ENCODE measurements at places on chromosomes 12 and 14. TPM values are rescaled to one million over a fixed set of nuclear protein-coding genes. Genes with fewer than 3 reads are reported as not detected.
A peak's percentile ranks its signal among the peaks of the same experiment; 100 is the strongest.

GRCh38 chr12:111636209-111636945 lies 37.3 kb upstream of the ATXN2 start:
- DNase-seq: peak; percentile 66

DNA sequence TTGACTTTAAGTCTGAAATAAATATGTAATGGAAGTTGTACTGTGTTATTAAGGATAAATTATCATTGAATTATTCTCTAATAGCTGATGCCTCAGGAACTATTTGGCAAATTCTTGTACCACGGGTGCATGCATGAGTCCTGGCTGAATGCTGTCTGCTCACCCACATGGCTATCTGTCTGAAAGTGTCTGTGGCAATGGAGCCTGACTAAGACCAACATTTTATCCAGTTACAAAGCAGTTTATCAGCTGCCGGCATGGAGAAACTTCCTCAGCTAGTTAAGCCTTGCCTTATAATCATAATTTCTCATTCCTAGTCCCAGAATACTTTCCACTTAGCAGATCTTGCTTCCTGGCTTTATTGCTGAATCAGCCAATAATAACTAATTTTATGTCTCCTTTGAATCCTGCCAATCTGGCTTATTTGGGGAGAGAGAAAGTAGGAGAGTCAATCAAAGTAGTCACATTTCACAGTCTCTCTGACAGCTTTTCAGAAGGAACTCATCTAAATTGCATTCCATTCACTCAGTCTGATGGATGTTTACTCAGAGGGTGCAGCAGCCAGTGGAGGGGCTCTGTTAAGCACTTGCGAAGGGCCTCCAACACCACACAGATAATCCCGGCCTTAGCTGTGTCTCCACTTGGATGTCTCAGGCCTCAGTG lies 280.6 kb upstream of the CLEC14A start:
- no peak for DNase-seq

VDR gene
- 28.7 TPM for total RNA-seq

FKBP4 gene
- 56.9 TPM for total RNA-seq

- peak; percentile 46 for DNase-seq
These were observed 80.2 kb downstream of the KIF26A start for GRCh38 chr14:104218361-104219180.

TRMT5 gene
- 11.3 TPM for total RNA-seq

MYH6 gene
- 3.4 TPM for total RNA-seq

GYS2 gene
- total RNA-seq: not detected

- no peak for DNase-seq
These were observed 653 bp downstream of the PA2G4 start for GRCh38 chr12:56104815-56105608.

DNA sequence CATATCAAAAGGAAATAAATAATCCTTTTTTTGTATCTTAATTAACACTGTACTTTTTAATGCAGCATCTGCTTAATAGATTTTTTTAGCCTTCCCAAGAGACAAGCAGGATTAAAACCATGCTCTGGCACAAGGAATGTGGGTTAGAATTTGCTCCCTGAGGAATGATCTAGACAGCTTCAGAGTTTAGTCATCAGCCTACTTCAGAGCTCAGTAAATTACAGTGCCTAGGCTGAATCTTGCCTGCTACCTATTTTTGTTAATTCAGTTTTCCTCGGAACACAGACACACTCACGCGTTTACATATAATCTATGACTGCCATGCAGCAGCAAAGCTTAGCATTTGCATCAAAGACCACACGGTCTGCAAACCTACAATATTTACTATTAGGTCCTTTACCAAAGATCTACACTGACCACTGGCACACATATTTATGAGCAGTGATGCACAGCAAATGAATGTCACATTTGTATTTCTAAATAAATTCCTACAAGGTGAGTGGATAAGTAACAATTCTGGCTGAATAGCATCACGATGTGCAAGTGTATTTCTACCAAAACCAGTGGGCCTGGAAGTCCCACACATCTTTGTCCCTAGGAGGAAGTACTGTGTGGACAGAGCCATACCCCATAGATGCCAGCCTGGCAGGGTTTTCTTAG lies 309.8 kb upstream of the TMEM132C start:
- DNase-seq: no peak

DNA sequence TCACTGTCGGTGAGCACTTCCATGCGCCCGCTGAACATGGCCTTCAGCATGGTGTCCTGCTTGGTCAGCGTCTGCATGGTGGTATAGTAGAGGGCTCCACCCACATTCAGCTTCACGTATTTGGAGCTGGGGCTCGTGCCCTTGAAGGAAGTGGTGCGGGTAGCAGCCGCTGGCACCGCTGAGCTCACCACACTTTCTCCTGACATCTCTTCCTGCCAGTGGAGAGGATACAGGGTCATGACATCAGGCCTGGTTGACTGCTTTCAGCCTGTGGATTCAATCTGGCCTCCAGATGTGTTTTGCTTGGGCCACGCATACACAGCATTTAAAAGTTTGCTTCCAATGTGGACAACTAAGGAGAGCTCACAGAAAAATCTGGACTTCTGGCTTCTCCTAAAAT lies 7.6 kb downstream of the KCTD10 start:
- no peak for DNase-seq

SLC5A8 gene
- total RNA-seq: 2.8 TPM

GRCh38 chr12:106045251-106045674 lies 93.5 kb downstream of the NUAK1 start:
- no peak for DNase-seq

MYRFL gene
- not detected for total RNA-seq

GRCh38 chr14:94269156-94269555 lies 23.9 kb downstream of the SERPINA10 start:
- DNase-seq: no peak

DNA sequence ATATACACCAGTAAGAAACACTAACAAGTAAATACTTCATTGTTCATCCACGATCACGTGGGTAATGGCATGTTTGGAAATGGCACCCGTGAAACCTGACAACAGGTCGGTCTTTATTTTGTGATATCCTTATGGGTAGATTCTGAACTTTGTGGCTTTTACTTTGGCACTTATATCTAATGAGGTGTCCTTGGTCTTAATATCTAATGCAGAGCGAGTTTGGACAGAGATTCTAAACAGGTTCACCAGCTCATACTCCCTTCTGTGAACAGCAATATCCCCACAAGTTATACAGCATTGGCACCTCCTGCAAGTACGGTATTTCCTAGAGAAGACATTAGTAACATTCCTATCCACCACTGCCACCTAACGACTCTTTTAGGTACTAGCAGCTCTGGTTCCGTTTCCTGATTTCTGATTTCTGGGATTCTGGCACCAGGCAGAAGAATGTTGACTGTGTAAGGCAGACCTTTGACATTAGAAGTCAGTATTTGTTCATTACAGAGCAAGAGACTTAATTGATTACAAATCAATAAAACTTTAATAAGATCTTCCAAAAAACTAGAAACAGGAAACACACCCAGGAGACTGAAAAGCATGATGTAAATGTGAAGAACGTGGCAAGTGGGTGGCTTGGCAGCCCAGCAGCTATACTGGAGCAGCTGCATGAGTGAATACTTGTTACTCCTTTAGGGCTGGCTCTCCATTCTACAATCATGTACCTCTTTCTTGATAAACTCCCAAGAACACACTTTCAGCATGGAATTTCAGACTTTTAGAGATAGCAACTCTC lies 2.5 kb downstream of the ANG start:
- no peak for DNase-seq

- DNase-seq: no peak
These were observed 3.7 kb downstream of the USP44 start for GRCh38 chr12:95547522-95548055.

PIWIL1 gene
- total RNA-seq: not detected

DNA sequence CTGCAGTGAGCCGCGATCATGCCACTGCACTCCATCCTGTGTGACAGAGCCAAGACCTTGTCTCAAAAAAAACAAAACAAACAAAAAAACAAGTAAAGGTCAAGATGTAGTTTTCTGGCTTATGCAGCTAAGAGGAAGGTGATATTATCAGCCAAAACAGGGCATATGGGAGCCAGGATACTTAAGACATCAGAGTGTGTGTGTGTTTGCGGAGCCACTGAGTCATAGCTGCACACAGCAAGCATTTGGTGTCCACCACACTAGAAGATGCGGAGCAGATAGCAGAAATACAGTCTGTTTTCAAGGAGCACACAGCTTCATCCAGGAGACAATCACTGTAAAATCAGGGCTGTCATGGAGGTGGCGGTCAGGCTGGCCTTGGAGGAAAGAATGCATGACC lies 72.6 kb upstream of the REP15 start:
- DNase-seq: no peak

DNA sequence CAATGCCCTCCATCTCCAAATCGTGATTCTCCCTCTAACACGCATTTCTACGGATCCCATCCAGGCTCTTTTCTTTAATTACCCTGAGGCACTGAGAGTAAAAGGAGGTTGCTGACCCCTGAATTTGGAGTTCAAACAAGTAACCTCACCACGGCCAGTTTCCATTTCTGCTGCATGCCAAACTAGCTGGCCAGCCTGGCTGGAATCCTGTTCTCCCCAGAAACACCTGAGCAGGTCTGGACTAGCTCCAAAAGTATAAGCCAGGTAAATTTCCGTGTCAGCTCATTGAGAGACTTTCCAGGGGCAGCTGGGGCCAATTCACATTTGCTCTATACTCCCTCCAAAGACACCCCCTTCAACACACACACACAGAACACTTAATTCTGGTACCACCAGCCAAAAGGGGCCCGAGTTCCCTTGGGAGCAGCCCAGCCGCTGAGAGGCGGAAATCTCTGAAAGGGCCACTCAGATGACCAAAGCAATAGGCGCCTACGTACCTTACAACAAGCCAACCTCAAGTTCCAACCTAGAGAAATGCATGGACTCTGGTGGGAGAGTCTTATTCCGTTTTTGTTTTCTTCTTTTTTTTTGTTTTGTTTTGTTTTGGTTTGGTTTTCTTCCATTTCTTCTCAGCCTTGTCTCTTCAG lies 131.4 kb downstream of the NDUFA12 start:
- no peak for DNase-seq

DNA sequence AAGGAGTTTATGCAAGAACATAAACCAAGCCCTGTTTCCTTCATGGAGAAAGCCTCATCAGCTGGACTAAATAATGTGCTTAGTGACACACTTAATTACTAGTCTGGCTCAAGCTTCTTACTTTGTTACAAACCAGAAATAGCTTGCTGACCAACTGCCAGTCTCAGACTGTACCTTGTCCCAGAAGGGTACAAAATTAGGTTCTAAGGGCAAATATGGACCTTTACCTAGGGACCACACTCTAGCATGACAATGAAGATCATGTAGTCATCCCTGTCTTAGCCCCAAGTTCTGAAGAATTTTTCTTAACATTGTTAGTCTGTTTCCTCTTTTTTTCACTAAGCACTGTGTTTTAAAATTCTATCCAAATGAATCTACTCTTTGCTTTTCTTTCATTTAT lies 2.2 kb downstream of the AMN1 start:
- no peak for DNase-seq

- no peak for DNase-seq
These were observed 27.1 kb downstream of the VWF start for GRCh38 chr12:6097411-6097810.

SYT1 gene
- 0.58 TPM for total RNA-seq

Measured in upper lobe of right lung (tissue), 1 donor.